ENCODE measurements at places on chromosomes 12 and 14. TPM values are rescaled to one million over a fixed set of nuclear protein-coding genes. Genes with fewer than 3 reads are reported as not detected.

The PROX2 gene
- not detected for total RNA-seq

The GOLGA5 gene
- 19.2 TPM for total RNA-seq

The MMP14 gene
- 61.8 TPM for total RNA-seq

The SMCO2 gene
- not detected for total RNA-seq

The PLA2G1B gene
- 9,940 TPM for total RNA-seq

The GARIN6 gene
- not detected for total RNA-seq

The GUCY2C gene
- not detected for total RNA-seq

The ALDH1L2 gene
- total RNA-seq: 32.2 TPM

The FGF6 gene
- total RNA-seq: not detected

The SDR9C7 gene
- total RNA-seq: not detected

The FOXN4 gene
- not detected for total RNA-seq

The STK38L gene
- total RNA-seq: 49.9 TPM

The PRB4 gene
- total RNA-seq: not detected

The RFLNA gene
- 0.59 TPM for total RNA-seq

The AQP5 gene
- 2.6 TPM for total RNA-seq

Measured in pancreas (tissue), 10 donors.